CD4-positive, alpha-beta T cell treated with Interleukin-6 at 100 ng/mL for 8 hours (primary cell): ENCODE measurements at places on chromosomes 2 and 18.

DNA sequence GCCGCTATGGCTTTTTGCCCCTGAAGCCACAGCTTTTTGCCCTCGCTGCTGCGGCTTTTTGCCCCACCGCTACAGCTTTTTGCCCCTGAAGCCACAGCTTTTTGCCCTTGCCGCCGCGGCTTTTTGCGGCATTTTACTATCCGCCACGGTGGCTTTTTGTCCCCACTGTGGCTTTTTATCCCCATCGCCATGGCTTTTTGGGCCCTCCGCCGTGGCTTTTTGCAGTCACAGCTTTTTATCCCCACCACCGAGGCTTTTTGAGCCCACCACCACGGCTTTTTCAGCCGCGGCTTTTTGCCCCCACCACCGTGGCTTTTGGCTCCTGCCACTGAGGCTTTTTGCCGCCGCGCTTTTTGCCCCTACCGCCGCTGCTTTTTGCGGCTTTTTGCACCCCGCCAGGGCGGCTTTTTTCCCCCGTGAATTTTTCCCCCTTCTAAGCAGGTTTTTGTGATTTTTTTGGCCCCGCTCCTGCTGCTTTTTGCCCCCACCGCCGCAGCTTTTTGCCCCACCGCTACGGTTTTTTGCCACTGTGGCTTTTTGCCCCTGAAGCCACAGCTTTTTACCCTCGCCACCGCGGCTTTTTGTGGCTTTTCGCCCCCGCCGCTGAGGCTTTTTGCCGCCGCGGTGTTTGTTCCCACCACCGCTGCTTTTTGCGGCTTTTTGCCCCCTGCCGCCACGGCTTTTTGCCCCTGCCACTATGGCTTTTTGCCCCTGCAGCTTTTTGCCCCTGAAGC lies 2797.2 kb upstream of the TEKT4 start:
- no peak for DNase-seq

DNA sequence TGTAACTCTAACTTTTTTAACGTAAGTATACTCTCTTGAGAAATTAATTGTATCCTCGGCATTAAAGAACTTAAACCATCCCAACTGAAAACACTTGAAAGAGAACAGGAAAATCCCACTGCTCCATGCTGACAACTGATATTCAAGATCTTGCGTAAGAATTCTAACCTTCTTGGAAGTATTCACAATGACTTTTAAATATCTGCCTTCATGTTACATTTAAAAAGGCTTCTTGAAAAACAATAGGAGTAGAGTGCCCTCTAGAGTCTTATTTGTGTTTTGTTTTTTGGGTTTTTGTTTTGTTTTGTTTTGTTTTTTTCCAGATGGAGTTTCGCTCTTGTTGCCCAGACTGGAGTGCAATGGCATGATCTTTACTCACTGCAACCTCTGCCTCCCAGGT lies 65.4 kb upstream of the DNAJC10 start:
- no peak for DNase-seq

DNA sequence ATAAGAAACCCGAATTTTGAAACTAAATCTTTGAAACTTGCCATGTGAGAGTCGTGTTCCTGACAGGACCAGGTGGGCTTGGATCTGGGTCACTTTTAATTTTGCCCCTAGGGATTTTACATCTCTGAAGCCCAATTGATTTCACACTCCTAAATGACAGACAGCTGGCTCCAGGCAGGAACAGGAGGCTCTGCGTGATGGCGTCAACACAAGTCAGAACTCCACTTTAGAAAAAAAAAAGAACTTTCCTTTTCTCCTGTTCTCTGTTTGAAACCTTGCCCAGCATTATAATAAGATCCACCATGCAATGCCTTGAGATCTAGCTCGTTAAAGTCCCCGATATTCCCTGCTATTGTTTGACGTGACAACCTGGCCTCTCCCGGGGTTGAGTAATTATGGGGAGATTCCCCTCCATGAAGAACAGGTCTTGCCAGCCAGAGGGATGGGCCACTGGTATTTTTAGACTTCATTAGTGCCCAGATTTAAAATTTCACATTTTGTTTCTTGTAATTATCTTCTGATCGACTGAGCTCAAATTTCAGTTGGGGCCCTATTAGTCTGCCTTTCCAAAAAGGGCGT lies 260.3 kb downstream of the KLHL29 start:
- no peak for DNase-seq

DNA sequence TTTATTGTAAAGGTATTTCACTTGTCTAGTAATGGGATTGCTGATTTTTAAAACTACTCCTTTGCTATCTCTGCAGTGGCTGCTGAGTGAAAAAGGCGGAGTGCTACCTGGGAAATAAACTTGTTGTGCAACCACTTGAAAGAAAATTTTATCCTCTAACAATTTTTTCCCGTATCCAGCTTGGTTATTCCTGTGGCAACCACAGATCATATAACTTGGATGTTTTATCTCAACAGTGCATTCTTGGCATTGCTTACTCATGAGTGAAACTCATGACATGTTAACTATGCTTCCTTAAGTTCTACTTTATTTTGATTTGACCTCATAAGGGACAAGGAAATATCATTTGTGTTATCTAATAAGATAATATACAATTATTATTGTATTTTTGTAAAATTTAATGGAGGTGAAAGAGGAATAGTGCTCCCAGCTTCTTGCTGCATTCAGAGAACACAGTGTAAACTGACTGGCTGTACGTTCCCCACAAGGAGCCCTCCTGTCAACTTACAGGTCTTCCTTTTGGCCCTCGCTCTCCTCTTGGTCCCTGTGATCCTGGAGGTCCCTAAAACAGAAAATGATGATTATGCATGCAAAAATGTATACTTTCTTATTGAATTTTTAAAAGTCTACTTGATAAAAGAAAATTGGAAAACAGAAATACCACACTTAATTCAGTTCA lies 82.7 kb downstream of the COL5A2 start:
- DNase-seq: no peak

- DNase-seq: no peak
Observed at GRCh38 chr2:135076556-135076955, 24.5 kb downstream of the RAB3GAP1 start.

- DNase-seq: no peak
Observed at GRCh38 chr2:3491716-3492474, 27.4 kb downstream of the ADI1 start.

- DNase-seq: no peak
Observed at GRCh38 chr2:68662466-68662865, 19.1 kb downstream of the PROKR1 start.

GRCh38 chr18:6056171-6056910 lies 161.0 kb upstream of the TMEM200C start:
- DNase-seq: no peak

DNA sequence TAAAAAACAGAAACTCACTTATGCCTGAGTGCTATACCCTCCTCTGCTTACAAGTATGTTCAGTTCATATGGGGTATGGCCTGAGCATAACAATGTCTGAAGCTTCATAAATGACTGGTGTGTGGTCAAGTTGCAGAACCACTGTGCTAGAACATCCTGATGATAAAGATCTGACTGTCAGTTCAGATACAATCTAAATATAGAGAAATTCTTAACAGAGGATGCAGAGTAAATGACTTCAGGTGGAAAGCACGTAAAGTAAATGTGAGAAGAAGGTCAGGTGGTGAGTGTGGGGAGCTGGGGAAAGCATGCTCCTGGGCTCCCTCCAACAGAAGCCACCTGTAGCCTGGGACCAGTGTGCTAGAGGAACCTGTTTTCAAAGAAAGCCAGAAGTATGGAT lies 926.2 kb downstream of the TSN start:
- DNase-seq: no peak

- no peak for DNase-seq
Observed at GRCh38 chr2:201419057-201419635, 32.1 kb downstream of the TRAK2 start.

DNA sequence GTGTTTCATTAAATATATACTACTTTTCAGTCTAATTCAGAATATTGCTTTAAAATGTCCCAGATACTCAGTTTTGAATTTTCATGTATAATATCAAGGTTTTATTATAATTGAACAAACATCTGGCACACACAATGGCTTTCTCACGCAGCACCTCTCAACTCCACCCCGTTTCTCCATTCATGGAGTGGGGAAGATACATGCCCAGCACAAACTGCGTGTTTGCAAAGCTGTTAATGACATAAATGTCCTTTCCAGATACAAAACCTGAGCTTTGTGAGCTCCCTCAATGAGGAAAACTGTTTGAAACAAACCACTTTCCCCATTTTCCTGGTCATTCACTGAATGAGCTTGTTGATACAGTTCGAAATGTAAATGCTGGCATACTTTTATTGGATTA lies 150.3 kb upstream of the RASGRP3 start:
- no peak for DNase-seq

DNA sequence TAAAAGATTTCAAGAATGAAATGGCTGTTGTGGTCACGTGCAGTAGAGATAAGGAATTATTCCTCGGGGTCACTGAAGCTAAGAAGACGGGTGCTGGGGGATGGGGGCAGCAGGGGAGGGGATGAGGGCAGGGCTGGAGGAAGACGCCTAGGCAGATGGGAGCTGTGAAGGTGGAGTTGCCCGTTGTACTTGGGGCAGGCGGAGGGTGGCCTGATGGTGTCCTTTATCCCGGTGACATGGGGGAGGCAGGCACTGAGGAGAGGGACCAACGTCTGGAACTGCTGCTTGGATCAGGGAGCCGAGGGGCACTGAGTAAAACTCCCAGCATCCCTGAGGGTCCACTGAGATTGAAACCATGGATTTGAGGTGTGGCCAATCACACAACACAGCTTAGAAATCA lies 64.9 kb downstream of the ZCCHC2 start:
- no peak for DNase-seq

DNA sequence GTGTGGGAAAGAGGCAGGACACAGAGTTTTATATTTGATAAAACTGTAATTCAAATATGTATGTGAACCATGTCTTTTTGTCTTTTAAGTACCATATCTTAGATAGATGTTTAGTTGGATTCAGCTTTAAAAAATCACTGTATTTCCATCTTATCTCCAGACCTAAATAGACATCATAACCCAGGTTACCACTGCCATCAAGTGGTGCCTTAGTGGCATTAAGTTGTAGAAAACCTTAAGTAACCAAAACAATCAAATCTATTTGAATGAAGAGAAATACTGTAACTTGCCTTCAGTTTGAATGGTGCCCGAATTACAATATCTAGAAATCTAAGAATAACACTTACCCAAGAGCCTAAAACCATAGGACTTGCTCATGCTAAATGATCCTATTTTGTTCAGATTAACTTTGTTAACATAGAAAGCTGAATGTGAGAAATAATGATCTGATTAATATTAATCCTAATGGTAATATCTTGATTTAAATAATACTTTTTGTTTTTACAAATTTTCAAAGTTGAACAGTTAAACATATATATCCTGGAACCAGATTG lies 92.5 kb upstream of the MAP2 start:
- no peak for DNase-seq

DNA sequence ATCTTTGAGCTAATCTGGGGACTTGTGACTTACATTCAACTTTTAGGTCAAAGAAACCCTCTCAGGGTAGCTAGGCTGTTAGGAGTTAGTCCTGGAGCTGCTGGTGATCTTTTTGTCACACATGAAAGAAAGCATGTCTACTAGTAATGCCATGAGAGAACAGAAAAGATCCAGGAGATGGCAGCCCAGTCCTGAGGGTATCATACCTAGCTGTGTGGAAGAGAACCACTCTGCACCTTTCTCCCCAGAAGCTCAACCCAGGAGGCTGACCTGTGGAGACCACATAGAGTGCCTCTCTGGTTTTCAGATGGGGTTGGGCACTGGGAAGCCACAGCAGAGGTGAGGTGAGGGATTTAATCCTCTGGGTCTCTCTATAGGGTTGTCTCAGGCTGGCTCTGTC lies 460.2 kb upstream of the UBE2E3 start:
- DNase-seq: no peak

GRCh38 chr2:57885742-57886141 lies 160.9 kb upstream of the VRK2 start:
- no peak for DNase-seq

DNA sequence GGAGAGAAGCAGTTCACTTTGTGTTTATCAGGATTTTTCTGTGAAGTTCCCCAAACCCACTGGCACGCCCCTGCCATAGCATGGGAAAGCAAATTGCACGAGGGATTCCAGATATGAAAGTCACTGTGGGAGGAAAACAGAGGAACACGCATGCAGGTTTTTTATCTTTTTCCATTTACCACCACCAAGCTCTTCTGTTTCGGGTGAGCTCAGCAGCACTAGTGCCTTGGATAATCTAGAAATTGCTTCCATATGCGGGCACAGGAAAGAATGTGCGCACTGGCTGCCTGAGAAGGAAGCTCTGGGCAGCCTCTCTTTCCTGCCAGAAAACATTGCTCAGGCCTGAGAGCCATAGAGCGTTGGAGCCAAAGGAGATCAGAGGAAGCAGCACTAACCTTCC lies 65.9 kb upstream of the WIPF1 start:
- DNase-seq: no peak

DNA sequence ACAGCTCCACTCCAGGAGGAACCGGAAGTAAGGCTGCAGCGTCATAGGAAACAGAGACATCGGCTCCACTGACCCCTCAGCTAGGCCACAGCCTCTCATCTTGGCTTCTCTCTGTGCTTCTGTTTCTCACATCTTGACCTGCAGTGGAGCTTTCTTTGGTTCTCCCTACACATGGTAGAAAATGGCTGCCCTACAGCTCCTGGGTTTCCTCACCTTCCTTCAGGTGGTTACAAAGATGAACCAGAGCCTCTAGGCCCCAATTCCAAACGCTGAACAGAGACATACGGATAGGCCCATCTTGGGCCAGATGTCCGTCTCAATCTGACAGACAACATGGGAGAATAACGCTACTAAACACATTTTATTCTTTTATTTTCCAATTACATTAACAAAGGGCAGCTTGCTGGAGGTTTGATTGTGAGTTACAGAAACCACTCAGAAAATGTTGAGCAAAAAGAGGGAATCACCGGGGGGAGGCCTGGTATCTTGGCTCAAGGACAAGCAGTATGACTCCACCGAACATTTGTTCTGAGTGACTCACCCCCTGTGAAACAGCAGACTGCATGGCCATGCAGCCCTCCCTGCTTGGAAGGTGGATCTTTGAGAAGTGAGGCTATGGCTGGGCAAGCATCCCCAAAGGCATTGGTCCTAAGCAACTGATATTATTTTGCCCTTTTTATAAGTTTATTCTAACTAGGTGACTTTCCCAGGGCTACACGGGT lies 303.5 kb downstream of the CDCA7 start:
- no peak for DNase-seq

DNA sequence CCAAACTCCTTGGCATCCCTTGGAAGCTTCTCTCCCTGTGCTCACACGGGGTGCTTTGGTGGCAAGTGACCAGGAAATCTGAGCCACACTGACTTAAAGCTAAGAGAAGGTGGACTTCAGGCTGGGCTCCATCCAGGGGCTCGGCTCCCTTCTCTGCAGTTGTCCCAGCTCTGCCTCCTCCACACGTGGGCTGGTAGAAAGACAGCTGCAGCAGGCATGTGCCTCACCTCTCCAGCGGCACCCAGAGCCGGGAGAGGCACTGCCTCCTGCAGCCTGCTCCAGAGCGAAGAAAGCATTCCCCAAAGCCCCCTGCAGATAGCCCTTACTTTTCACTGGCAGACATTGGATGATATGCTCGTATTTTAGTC lies 11.3 kb downstream of the KCNF1 start:
- no peak for DNase-seq

- DNase-seq: no peak
Observed at GRCh38 chr2:156505696-156506095, 69.5 kb downstream of the GPD2 start.
